Endodermal cell (in vitro differentiated cells): ENCODE measurements at places on chromosomes 4 and X. TPM values are rescaled to one million over a fixed set of nuclear protein-coding genes. Genes with fewer than 3 reads are reported as not detected.

- H3K27ac ChIP-seq, result no peak overlapping the region
- H3K4me3 ChIP-seq, result no peak overlapping the region
- H3K27me3 ChIP-seq, result no peaks in the 10 kb centered on the region
- H3K4me1 ChIP-seq, result no peaks in the 10 kb centered on the region
- no peak for DNase-seq
- H3K36me3 ChIP-seq, result no peaks in the 10 kb centered on the region
These were observed 214.3 kb upstream of the PPARGC1A start for GRCh38 chr4:24104158-24104565.

DNA sequence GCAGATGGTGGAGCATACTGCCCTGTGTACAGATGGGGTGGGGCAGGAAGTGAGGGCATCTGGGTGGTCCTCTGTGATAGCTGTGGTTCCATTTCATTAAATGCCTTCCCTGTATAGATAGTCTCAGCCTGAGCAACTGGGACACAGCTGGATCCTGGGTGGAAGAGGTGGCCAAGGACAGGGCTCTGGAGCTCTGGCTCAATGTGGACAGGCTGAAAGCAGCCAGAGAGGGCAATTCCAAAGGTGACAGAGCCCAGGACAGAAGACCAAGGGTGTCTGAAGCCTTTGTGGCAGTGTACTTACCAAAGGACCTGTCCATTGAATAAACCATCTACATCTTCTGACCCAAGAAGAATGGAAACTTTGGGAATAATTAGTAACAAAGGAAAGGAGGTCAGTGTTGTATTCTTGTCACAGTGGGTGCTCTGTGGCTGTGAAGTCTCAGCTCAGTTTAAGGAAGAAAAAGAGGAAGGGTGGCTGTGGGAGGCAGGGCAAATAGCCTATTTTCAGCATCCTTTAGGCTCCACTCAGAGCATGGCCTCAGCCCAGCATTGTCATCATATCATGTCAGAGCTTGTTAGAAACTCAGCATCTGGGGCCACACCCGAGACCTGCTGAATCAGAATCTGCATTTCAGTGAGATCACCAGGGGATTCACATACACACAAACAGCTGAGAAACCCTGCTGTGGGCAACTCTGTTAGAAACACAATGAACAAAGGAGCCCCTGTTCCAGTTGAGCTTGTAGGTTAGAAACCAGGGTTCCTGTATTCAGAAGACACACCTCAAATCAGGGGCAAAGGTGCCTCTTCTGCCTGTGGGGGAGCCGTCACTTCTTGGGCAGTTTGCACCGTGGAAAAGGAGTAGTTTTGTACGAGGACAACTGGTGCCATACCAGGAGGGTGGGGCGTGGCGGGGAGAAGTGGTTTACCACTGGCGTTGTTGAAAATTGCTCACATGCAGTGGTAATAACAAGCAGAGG is 168.6 kb downstream of the PTTG2 start:
- no peak overlapping the region for H3K27ac ChIP-seq
- peak; percentile 78 for DNase-seq
- no peak overlapping the region for H3K4me3 ChIP-seq
- no peaks in the 10 kb centered on the region for H3K27me3 ChIP-seq
- peaks cover 20% of the 10 kb centered on the region for H3K36me3 ChIP-seq
- peaks cover 7% of the 10 kb centered on the region for H3K4me1 ChIP-seq

GRCh38 chrX:53831662-53832635 is 145.4 kb upstream of the HUWE1 start:
- no peaks in the 10 kb centered on the region for H3K36me3 ChIP-seq
- H3K27ac ChIP-seq, result no peak overlapping the region
- H3K4me1 ChIP-seq, result no peaks in the 10 kb centered on the region
- DNase-seq, result peak; percentile 78
- no peak overlapping the region for H3K4me3 ChIP-seq

GRCh38 chr4:175929932-175930331 is 117.9 kb upstream of the GPM6A start:
- H3K4me1 ChIP-seq, result no peaks in the 10 kb centered on the region
- no peak for DNase-seq
- H3K27me3 ChIP-seq, result no peaks in the 10 kb centered on the region
- H3K4me3 ChIP-seq, result no peak overlapping the region

GRCh38 chr4:178665916-178666315 is 1223.7 kb upstream of the AGA start:
- no peaks in the 10 kb centered on the region for H3K4me1 ChIP-seq
- no peaks in the 10 kb centered on the region for H3K36me3 ChIP-seq
- H3K27ac ChIP-seq, result no peak overlapping the region

DNA sequence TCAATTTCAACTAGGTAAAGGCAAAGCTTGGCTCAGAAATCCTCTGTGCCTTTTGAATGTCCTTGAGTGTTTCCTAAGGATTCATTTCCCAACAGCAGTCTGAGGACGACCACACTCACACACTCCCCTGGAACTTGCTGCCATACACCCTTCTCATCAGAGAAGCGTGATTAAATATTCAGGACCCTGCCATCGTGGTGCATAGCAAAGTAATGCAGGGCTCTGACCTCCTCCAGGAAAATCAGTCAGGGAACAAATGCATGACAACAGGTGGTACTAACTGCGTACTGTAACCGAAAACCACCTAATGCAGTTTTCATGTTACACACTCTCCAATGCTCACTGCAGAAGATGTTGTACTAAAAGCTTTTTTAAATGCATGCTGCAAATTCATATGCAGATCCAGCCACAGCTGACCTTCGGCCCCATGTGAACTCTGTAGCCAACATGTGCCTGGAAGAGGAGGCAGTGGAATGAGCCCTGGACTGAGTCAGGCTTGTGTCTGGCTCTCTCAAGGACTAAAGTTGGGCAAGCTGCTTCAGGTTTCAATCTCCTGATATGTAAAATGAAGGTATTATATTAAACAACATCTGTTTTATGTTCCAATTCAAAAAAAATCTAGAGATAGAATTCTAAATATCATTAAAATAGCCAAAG is 238.3 kb downstream of the KCNIP4 start:
- H3K27ac ChIP-seq, result no peak overlapping the region
- H3K4me3 ChIP-seq, result no peak overlapping the region
- no peaks in the 10 kb centered on the region for H3K27me3 ChIP-seq
- H3K36me3 ChIP-seq, result no peaks in the 10 kb centered on the region
- DNase-seq, result peak; percentile 46

DNA sequence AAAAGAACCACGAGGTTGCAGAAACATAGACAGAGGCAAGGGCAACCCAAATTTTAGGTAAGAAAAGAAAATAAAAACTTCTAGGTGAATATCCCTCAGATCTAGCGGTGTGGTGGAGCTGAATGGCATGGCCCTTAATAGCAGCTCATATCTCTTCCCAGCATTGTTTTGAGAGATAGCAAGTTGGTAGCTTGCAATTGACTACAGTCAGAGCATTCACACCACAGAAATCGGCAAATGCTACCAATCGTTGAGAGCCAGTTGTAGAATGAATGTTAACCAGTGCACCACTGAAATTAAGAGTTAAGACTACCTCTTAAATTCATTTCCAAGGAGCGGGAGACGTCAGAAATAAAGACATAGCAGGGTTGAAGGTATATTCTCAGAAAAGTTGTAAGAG is 184.0 kb upstream of the KIT start:
- no peak overlapping the region for H3K4me3 ChIP-seq
- H3K4me1 ChIP-seq, result no peaks in the 10 kb centered on the region
- no peak overlapping the region for H3K27ac ChIP-seq
- H3K36me3 ChIP-seq, result no peaks in the 10 kb centered on the region

DNA sequence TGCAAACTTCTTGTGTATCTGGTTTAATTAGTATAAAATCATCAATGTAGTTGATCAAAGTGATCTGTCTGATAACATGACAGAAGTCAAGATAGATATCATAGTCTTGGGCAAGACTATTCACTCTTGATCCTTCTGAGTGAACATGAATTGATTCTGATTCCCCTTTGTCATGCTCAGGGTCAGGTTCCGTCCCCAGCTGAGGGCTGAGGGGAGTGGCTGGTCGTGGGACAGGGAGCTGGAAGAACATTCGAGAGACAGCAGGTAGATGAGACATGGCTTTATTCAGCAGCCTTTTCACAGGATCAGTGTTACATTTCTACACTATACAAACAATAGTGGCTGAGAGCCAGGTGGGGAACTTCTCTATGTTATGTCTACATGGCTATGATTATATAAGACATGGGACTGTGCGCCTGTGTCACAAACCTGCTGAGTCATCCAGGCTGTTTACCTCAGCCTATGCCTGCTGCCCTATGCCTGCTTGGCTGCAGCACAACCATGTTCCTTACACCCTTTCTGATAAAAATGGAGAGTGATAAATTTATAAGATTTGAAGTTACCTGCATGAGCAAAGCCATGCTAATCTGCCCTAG is 586.9 kb upstream of the NR3C2 start:
- H3K27me3 ChIP-seq, result peaks cover 12% of the 10 kb centered on the region
- no peak overlapping the region for H3K4me3 ChIP-seq
- no peaks in the 10 kb centered on the region for H3K4me1 ChIP-seq
- H3K36me3 ChIP-seq, result no peaks in the 10 kb centered on the region
- DNase-seq, result no peak

The SPANXN4 gene
- not detected in 3 replicates for total RNA-seq

The AFM gene
- not detected in 3 replicates for total RNA-seq

The BEX1 gene
- 83.6 and 88.9 TPM in 2 replicates for total RNA-seq

The EGF gene
- total RNA-seq, result 9.8 and 14.6 TPM in 2 replicates
